T-helper 2 cell treated with Interferon-gamma antibody and Interleukin-4, amounts not matched to agents 100 ng/mL and 5 ng/mL, for 36 hours (primary cell): ENCODE measurements at places on chromosomes 13 and 19. TPM values are rescaled to one million over a fixed set of nuclear protein-coding genes. Genes with fewer than 3 reads are reported as not detected.

CTXN1 gene
- total RNA-seq: 0.23 TPM in 1 of 2 replicates, not detected in the other

COX7A1 gene
- total RNA-seq: not detected in 2 replicates

DENND1C gene
- 90.0 and 94.3 TPM in 2 replicates for total RNA-seq

ZNF135 gene
- 0.09 TPM in 1 of 2 replicates, not detected in the other for total RNA-seq

THSD8 gene
- 26.6 and 29.4 TPM in 2 replicates for total RNA-seq

RFPL4A gene
- total RNA-seq: not detected in 2 replicates

PGLYRP1 gene
- not detected in 2 replicates for total RNA-seq

NALCN gene
- not detected in 2 replicates for total RNA-seq

CLIP3 gene
- total RNA-seq: 3.0 and 5.1 TPM in 2 replicates

FPR3 gene
- not detected in 2 replicates for total RNA-seq

NCAN gene
- 0.48 TPM in 1 of 2 replicates, not detected in the other for total RNA-seq
